ENCODE measurements at places on chromosomes 4 and X.

GRCh38 chr4:104394406-104395167 lies 100.1 kb downstream of the CXXC4 start:
- no peaks in the 10 kb centered on the region for H3K36me3 ChIP-seq
- H3K27me3 ChIP-seq, result no peaks in the 10 kb centered on the region
- no peaks in the 10 kb centered on the region for H3K4me1 ChIP-seq
- H3K4me3 ChIP-seq, result no peak overlapping the region

GRCh38 chrX:6187256-6187655 lies 41.4 kb downstream of the NLGN4X start:
- no peaks in the 10 kb centered on the region for H3K27me3 ChIP-seq
- no peak overlapping the region for H3K27ac ChIP-seq
- no peak overlapping the region for H3K4me3 ChIP-seq
- no peaks in the 10 kb centered on the region for H3K4me1 ChIP-seq
- DNase-seq, result no peak

DNA sequence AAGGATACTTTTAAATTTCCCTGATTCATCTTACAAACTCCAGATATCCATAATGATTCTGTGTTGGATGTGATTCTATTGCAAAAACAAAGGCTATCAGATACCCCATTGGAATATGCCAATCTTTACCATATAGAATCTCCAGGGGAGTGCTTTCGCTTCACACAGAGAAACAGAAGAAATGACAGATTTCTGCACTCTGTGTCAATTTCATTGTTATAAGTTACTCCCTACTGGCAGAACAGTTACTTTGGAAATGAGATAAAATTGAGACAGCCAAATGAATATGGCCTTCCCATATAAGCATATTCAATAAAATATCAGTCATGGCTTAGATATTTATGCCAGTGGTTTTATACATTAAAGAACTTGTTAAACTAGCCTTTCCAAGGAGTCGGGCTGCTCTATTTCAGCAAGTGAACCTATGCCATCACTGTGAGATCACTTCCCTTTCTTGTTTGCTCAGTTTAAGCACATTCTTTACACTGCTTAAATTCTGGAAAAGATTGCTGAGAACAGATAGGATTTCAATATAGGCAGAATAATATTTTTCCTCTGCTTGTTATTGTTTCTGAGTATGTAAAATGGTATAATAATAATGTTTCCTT lies 127.5 kb upstream of the ANXA10 start:
- H3K27ac ChIP-seq, result no peak overlapping the region
- no peak for DNase-seq
- H3K4me3 ChIP-seq, result no peak overlapping the region
- H3K36me3 ChIP-seq, result no peaks in the 10 kb centered on the region

DNA sequence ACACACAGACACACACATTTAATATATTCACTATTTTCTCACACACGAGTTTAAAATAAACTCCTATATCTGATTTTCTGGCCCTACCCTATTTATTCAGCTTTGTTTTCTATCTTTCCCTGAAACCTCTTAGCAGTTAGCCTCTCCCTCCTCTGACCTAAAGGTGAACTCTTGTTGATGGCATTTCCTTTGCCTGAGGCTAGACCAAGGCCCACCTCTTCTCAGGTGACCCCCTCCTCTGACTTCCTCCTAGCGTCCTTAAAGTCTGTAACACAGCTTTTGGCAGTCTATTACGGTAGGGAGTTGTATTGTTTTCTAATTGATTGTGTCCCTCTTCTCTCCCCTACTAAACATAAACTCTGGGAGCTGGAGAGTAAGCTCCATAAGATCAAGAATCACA lies 1.7 kb upstream of the SRPX2 start:
- H3K4me3 ChIP-seq, result no peak overlapping the region
- no peak for DNase-seq
- no peak overlapping the region for H3K27ac ChIP-seq
- no peaks in the 10 kb centered on the region for H3K36me3 ChIP-seq
- H3K27me3 ChIP-seq, result peaks cover 2% of the 10 kb centered on the region

GRCh38 chr4:20122198-20122988 lies 129.3 kb upstream of the SLIT2 start:
- no peak overlapping the region for H3K27ac ChIP-seq
- DNase-seq, result no peak
- no peak overlapping the region for H3K4me3 ChIP-seq
- no peaks in the 10 kb centered on the region for H3K4me1 ChIP-seq
- H3K27me3 ChIP-seq, result no peaks in the 10 kb centered on the region

DNA sequence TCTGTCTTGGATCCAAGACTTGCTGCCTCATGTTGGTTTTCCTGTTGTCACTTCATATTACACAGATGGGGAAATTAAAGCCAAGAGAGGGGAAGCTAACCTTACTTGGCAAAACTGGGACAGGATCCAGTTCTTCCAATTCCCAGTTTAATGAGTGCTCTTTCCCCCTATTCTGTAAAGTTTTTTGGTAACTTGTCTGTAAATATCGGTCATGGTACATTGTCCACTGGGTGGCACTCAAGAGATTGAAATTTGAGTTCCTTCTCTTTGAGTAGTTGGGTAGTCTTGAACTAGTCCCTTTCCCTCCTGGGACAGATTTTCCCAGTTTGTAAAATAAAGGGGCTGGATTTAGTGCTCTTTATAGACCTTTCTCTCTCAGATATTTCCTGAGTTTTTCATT lies 12.4 kb upstream of the EOLA2 start:
- DNase-seq, result no peak
- no peak overlapping the region for H3K4me3 ChIP-seq
- no peak overlapping the region for H3K27ac ChIP-seq
- H3K4me1 ChIP-seq, result no peaks in the 10 kb centered on the region
- peaks cover 12% of the 10 kb centered on the region for H3K36me3 ChIP-seq

- H3K27ac ChIP-seq, result no peak overlapping the region
- H3K4me3 ChIP-seq, result no peak overlapping the region
- no peaks in the 10 kb centered on the region for H3K4me1 ChIP-seq
- H3K27me3 ChIP-seq, result no peaks in the 10 kb centered on the region
Observed at GRCh38 chr4:41471126-41472071, 66.6 kb upstream of the LIMCH1 start.

DNA sequence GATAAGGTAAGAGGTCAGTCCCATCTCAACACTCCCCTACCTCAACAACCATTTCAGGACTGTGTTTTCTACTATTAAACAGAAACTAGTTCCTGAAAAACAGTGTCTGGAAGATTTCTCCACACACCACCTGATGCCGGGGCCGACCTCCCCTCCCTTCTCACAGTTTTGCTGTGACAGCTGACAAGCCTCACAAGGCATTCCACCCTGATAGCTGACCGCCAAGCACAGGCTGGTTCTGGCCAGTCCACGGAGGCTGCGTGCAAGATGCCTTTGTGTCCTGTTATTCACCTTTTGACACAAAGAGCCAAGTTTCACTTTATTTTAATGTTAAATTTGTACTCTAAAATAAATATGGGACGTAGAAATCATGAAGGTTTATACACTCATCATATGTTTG lies 758.6 kb downstream of the PDHA2 start:
- no peak overlapping the region for H3K27ac ChIP-seq
- no peaks in the 10 kb centered on the region for H3K4me1 ChIP-seq
- H3K36me3 ChIP-seq, result no peaks in the 10 kb centered on the region

- H3K4me3 ChIP-seq, result no peak overlapping the region
- no peak for DNase-seq
- no peaks in the 10 kb centered on the region for H3K4me1 ChIP-seq
- no peaks in the 10 kb centered on the region for H3K36me3 ChIP-seq
Observed at GRCh38 chr4:139223682-139224317, 46.8 kb upstream of the ELF2 start.

- DNase-seq, result no peak
- no peak overlapping the region for H3K4me3 ChIP-seq
- H3K36me3 ChIP-seq, result no peaks in the 10 kb centered on the region
- H3K27ac ChIP-seq, result no peak overlapping the region
Observed at GRCh38 chrX:19866626-19867410, 20.6 kb downstream of the SH3KBP1 start.

- DNase-seq, result no peak
- no peak overlapping the region for H3K4me3 ChIP-seq
- no peaks in the 10 kb centered on the region for H3K36me3 ChIP-seq
- H3K27me3 ChIP-seq, result no peaks in the 10 kb centered on the region
Observed at GRCh38 chr4:134465417-134465816, 263.8 kb upstream of the PABPC4L start.

GRCh38 chrX:12979616-12980015 lies 4.7 kb downstream of the TMSB4X start:
- peak overlapping the region; percentile 4 for H3K4me3 ChIP-seq
- peak overlapping the region; percentile 78 for H3K27ac ChIP-seq
- H3K27me3 ChIP-seq, result no peaks in the 10 kb centered on the region
